ENCODE measurements at places on chromosomes 6 and 20.

DNA sequence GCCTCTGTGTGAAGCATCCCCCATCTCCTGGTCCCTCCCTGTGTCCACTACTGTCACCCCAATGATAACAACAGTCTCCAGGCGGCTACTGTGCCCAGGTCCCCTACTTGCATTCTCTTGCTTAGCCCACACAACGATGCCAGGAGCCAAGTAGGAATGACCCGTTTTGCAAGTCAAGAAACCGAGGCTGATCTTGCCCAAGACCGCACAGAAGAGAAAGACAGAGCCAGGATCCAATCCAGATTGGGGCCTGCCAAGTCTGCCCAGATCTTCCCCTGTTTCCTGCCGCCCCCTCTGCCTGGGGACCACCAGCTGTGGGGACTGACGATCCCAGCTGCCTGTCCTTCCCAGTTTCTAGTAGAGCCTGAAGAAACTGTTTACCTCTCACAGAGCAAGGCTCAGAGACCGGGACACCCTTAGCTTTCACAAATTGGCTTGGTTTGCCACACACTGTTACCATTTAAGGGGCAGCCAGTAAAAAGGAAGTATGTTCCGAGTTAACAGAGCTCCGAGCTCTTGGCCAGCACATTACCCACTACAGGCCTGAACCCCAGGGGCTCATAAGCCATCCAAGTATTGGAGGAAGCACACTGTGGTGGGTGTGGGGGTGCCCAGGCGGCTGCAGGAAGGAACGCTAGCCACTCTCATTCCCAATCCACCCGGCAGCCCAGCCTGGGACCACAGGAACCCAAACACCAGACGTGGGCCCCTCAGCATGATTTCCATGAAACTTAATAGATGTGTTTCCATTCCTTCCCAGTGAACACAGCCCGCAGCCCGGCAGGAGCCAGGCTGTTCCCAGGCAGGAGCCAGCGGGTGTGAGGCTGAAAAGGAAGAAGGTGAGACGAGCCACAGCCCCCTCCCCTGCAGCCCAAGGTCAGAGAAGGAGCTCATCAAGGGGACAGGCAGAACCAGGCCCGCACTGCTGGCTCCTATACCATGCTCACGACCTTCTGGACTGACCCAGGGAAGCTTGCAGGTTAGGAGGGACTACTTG lies 7.9 kb downstream of the KIAA1755 start:
- no peak for DNase-seq

GRCh38 chr6:127776320-127776719 lies 124.5 kb downstream of the THEMIS start:
- no peak for DNase-seq

DNA sequence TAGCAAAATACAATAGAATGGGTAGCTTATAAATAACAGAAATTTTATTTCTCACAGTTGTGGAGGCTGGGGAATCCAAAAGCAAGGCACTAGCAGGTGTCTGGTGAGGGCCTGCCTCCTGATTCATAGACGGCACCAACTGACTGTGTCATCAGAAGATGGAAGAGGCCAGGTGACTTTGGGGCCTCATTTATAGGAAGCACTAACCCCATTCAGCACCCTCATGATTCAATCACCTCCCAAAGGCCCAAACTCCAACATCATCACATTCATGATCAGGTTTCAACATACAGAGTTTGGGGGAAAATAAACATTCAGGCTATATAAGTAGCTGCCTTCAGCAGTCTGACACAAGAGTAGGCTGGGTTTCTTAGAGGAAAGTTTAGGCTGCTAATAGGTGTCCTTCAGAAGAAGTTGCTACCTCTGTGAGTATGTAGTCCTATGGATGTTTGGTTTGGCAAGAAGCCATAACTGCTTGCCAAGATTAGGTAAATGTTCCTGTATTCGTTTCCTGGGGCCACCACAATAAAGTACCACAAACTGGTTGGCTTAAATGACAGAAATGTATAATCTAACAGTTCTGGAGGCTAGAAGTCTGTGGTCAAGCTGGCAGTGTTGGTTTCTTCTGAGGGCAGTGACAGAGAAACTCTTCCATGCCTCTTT lies 48.8 kb downstream of the NT5E start:
- DNase-seq: peak; percentile 4

- no peak for DNase-seq
These were observed 28.5 kb downstream of the DSE start for GRCh38 chr6:116399287-116399686.

- peak; percentile 68 for DNase-seq
These were observed 76.3 kb downstream of the FARS2 start for GRCh38 chr6:5337573-5337972.

Data from amniotic epithelial cell (primary cell).